Glutamatergic neuron (in vitro differentiated cells): ENCODE measurements at places on chromosomes 7 and 10. TPM values are rescaled to one million over a fixed set of nuclear protein-coding genes. Genes with fewer than 3 reads are reported as not detected.

DNA sequence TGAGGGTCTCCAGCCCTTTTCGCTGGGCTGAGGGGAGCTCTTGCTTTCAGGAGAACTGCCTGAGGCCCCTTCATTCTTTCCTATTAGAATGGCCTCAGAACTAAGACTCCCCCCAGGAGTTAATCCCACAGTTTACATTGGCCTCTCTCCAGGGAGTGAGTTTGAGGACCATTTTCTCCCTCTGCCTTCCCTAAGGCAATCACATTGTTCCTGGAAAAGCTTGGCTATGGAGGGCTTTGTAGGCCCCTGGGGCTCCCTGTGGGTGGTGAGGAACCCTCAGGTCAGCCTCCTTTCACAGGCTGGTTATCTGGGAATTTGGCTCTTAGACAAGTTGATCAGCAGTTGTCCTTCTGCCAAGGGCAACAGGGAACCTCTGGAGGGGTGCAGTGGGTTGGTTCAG is 343.7 kb downstream of the RPS24 start:
- no peak for DNase-seq
- peaks cover 13% of the 10 kb centered on the region for H3K27me3 ChIP-seq
- H3K4me3 ChIP-seq, result no peak overlapping the region
- H3K36me3 ChIP-seq, result no peaks in the 10 kb centered on the region
- H3K4me1 ChIP-seq, result peaks cover 3% of the 10 kb centered on the region
- no peak overlapping the region for H3K27ac ChIP-seq

- DNase-seq, result no peak
- no peak overlapping the region for H3K4me3 ChIP-seq
- H3K36me3 ChIP-seq, result no peaks in the 10 kb centered on the region
- H3K27ac ChIP-seq, result no peak overlapping the region
- peaks cover 30% of the 10 kb centered on the region for H3K4me1 ChIP-seq
These were observed 55.1 kb downstream of the SDK1 start for GRCh38 chr7:3356173-3356572.

DNA sequence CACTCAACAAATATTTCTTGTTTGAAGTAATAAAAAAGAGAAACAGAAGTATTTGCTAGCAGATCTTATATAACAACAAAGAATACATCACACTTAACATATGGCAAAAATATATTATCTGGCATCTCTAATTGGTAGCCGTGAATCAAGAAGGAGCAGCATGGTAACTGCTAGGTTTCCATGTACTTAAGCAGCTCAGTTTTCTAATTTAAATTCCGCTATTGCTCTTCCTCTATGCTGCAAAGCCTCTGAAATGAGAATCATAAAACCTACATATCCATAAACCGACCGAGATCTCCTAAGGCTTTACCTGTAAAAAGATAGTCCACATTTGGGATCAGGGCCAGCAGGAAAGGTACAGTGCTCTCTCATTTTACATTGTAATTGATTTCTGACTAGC is 76.6 kb upstream of the PTPRZ1 start:
- no peak for DNase-seq
- H3K4me3 ChIP-seq, result no peak overlapping the region
- no peaks in the 10 kb centered on the region for H3K36me3 ChIP-seq
- no peaks in the 10 kb centered on the region for H3K27me3 ChIP-seq
- peaks cover 16% of the 10 kb centered on the region for H3K4me1 ChIP-seq

- DNase-seq, result no peak
- no peak overlapping the region for H3K27ac ChIP-seq
- H3K4me1 ChIP-seq, result no peaks in the 10 kb centered on the region
These were observed 45.7 kb downstream of the COL28A1 start for GRCh38 chr7:7490003-7490402.

GRCh38 chr10:72694476-72695369 is 2.8 kb downstream of the MCU start:
- no peak overlapping the region for H3K27ac ChIP-seq
- H3K4me3 ChIP-seq, result peak overlapping the region; percentile 4

DNA sequence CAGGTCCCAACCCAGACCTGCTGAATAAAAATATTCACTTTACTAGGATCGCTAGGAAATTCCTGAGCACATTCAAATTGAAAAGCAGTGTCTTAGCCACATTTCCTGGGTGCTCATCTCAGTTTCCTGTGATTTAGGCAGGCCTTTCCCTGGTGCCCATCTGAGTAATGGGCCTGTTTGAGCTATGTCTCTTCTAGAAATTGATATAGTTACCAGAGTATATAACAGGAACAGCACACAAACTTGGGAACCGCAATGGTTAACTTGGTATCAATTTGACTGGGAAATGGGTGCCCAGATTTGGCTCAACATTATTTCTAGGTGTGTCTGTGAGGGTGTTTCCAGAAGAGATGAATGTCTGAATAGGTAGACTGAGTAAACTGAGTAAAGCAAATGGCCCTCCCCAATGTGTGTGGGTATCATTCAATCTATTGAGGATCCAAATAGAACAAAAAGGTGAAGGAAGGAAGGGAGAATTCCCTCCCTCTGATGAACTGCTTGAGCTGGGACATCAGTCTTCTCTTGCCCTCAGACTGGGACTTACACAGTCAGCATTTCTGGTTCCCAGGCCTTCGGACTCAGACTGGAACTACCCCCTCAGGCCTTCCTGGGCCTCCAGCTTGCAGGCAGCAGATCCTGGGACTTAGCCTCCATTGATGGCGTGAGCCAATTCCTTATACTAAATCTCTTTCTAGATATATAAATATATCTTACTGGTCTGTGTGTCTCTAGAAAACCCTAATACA is 99.1 kb downstream of the CCDC71L start:
- no peaks in the 10 kb centered on the region for H3K27me3 ChIP-seq
- H3K4me1 ChIP-seq, result peaks cover 14% of the 10 kb centered on the region
- DNase-seq, result no peak

GRCh38 chr7:85381212-85381611 is 194.4 kb upstream of the SEMA3D start:
- no peaks in the 10 kb centered on the region for H3K27me3 ChIP-seq
- no peak for DNase-seq
- H3K36me3 ChIP-seq, result no peaks in the 10 kb centered on the region
- H3K4me3 ChIP-seq, result no peak overlapping the region

- H3K27me3 ChIP-seq, result peaks cover 38% of the 10 kb centered on the region
- H3K4me3 ChIP-seq, result no peak overlapping the region
- DNase-seq, result no peak
- no peaks in the 10 kb centered on the region for H3K36me3 ChIP-seq
- H3K4me1 ChIP-seq, result no peaks in the 10 kb centered on the region
These were observed 10.1 kb upstream of the HOXA13 start for GRCh38 chr7:27209933-27210440.

DNA sequence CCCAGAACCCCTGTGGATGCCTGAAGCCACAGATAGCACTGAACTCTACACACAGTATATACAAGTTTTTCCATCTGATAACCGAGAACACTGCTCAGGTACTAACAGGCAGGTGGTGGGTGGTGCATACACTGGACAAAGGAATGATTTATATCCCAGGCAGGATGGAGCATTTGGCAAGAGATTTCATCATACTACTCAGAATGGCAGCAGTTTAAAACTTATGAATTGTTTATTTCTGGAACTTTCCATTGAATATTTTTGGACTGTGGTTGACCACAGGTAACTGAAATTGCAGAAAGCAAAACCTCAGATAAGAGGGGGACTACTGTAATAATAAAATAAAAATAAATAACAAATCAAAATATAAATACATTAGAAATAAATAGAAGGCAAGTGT is 10.9 kb upstream of the KCNMA1 start:
- peaks cover 13% of the 10 kb centered on the region for H3K36me3 ChIP-seq
- DNase-seq, result no peak
- H3K27ac ChIP-seq, result no peak overlapping the region
- H3K4me3 ChIP-seq, result no peak overlapping the region
- H3K4me1 ChIP-seq, result no peaks in the 10 kb centered on the region

GRCh38 chr7:33287738-33288137 is 158.4 kb downstream of the BBS9 start:
- H3K4me3 ChIP-seq, result no peak overlapping the region
- peaks cover 10% of the 10 kb centered on the region for H3K36me3 ChIP-seq
- no peaks in the 10 kb centered on the region for H3K4me1 ChIP-seq
- H3K27me3 ChIP-seq, result no peaks in the 10 kb centered on the region

DNA sequence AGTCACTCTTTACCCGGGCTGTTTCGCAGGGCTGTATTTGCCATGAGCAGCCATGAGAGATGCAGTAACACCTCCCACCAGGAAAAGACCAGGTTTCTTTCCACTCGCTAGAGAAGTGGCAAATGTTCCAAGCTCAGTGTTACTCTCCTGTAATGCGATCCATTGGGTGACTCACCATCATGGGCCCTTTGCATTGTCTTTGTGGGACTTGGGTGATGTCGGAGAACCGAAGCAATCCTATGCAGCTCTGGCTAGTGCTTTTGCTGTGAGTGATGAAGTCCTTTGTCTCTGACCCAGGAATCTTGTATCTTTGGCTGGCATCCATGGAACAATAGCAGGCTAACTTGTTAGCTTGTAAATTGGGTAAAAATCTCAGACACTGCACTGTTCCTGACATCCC is 40.0 kb downstream of the GHRHR start:
- peaks cover 8% of the 10 kb centered on the region for H3K27me3 ChIP-seq
- no peak overlapping the region for H3K27ac ChIP-seq
- peaks cover 17% of the 10 kb centered on the region for H3K4me1 ChIP-seq
- H3K36me3 ChIP-seq, result no peaks in the 10 kb centered on the region
- H3K4me3 ChIP-seq, result no peak overlapping the region

- H3K27ac ChIP-seq, result no peak overlapping the region
- no peaks in the 10 kb centered on the region for H3K36me3 ChIP-seq
- peaks cover 2% of the 10 kb centered on the region for H3K27me3 ChIP-seq
- no peak overlapping the region for H3K4me3 ChIP-seq
These were observed 46.0 kb upstream of the TCF7L2 start for GRCh38 chr10:112904000-112904399.

GRCh38 chr7:20226860-20227259 is 9.7 kb upstream of the MACC1 start:
- peaks cover 1% of the 10 kb centered on the region for H3K27me3 ChIP-seq
- no peaks in the 10 kb centered on the region for H3K4me1 ChIP-seq
- H3K36me3 ChIP-seq, result no peaks in the 10 kb centered on the region
- no peak overlapping the region for H3K4me3 ChIP-seq
- DNase-seq, result no peak

DNA sequence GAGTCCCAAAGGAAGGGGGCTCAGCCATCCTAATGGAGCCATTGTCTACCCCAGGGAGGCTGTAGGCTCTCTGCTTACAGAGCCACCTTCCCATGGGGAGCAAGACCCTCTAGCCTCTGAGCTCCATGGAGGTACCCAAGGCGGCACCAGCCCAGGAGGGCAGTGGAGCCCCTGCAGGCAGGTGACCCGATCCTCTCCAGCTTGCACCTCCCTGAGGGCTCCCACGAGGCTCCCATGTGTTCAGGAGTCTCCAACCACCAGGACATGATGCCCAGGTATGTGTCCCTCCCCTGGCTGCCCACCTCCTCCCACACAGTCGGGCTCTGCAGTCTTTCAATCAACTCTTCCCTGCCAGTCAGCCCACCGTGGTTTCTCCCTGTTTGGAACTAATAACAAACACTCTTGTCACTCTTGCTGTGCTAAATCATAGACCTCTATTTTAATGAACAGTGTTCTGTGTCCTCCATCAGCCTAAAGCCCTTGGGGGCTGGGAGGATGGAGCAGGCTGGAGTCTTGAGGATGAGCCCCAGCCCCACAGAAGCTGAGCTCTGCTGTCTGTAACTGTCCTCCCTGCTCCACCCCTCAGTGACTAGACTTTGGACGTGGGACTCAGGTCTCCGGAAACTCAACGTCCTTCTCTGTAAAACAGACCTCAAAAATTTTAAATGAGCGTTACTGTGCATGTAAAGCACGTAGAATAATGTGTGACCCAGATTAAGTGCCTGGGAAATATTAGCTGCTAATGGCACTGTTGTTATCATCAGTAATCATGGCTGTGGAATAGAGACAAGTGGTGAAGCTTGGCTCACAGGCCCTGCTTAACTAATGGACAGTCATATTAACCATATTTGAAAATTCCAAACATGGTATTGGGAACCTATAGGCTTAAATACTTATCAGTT is 298.9 kb downstream of the WDR37 start:
- no peaks in the 10 kb centered on the region for H3K36me3 ChIP-seq
- H3K4me3 ChIP-seq, result no peak overlapping the region
- no peak for DNase-seq

DNA sequence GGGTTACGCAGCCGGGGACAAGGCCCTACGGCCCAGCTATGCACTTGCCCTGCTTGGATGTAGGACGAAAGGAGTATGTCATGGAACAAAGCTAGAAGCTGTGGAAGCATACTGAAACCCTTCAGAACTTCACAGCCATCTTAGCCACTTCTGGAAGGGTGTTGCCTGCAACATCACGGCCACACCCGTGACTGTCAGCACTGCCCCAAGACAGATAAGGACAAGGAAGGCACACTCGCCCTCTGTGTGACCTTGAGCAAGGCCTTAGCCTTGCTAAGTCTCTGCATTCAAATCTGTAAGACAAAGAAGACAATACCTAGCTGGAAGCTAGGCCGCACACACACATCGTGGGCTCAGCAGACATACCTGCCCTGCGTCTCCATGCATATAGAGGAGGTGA is 352.5 kb upstream of the MGMT start:
- H3K27me3 ChIP-seq, result no peaks in the 10 kb centered on the region
- no peak for DNase-seq
- no peak overlapping the region for H3K27ac ChIP-seq
- H3K4me3 ChIP-seq, result no peak overlapping the region

SEMA3E gene
- total RNA-seq, result 0.96 TPM

ODAD2 gene
- not detected for total RNA-seq

HTR5A gene
- 0.20 TPM for total RNA-seq
